ENCODE measurements at places on chromosomes 12 and 14. TPM values are rescaled to one million over a fixed set of nuclear protein-coding genes. Genes with fewer than 3 reads are reported as not detected.

The PTPN21 gene
- polyA plus RNA-seq, result 18.4 TPM

DNA sequence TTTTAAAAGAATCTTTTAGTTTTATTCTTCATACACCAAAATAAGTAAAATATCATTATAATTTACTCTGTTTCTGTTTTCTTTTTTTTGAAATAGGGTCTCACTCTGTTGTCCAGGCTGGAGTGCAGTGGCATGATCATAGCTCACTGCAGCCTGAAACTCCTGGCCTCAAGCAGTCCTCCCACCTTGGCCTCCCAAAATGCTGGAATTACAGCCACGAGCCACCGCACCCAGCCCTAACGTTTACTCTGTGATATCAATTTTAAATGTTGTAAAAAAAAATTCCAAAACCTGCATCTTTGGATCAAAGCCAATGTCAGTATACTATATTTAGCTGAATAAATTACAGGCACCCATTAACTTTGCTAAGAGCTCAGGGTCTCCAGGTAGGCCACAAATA, 437.1 kb upstream of the USP15 start:
- no peaks in the 10 kb centered on the region for H3K36me3 ChIP-seq
- no peak overlapping the region for H3K27ac ChIP-seq
- no peak overlapping the region for H3K4me3 ChIP-seq
- no peaks in the 10 kb centered on the region for H3K4me1 ChIP-seq
- no peak for DNase-seq
- no peaks in the 10 kb centered on the region for H3K27me3 ChIP-seq

The CLECL1 gene
- polyA plus RNA-seq, result not detected

DNA sequence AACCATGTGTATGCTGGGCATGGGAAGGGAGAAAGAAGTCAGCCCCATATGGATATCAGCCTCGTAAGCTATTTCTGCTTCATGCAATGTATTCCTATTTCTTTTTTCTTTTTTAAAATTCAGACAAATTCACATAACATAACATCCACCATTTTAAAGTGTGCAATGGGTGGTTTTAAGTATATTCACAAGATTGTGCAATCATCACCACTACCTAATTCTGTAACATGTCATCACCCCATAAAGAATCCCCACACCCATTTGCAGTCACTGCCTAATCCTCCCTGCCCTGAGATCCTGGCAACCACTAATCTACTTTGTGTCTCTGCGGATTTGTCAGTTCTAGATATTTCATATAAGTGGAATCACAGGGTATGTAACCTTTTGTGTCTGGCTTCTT, 9.5 kb downstream of the POMT2 start:
- H3K36me3 ChIP-seq, result no peaks in the 10 kb centered on the region
- H3K4me3 ChIP-seq, result no peak overlapping the region
- no peak overlapping the region for H3K27ac ChIP-seq
- H3K4me1 ChIP-seq, result peaks cover 57% of the 10 kb centered on the region

GRCh38 chr12:15592934-15593333, 196.3 kb downstream of the EPS8 start:
- H3K4me3 ChIP-seq, result no peak overlapping the region
- H3K27ac ChIP-seq, result no peak overlapping the region
- H3K27me3 ChIP-seq, result no peaks in the 10 kb centered on the region

Data from spinal cord (tissue), 10 donors.